ENCODE measurements at places on chromosomes 2 and 18.

DNA sequence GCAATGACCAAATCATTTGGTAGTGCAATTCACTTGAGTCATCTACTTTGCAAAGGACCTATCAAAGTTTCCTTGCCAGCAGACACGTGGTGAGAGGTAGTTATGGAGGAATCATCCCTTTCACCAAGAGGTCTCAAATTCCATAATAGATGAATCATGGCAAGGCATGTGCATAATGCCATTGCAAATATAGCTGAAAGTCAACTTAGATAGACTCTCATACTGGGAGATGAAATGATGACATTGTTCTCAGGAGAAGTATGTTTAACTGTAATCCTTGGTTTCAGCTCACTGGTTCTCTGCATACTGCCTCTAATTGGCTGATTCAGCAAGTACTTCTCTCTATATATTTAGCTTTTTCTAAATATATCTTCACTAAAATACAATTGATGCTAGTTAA lies 57.2 kb downstream of the CALCRL start:
- DNase-seq: peak; percentile 41

- no peak for DNase-seq
Observed at GRCh38 chr18:75105551-75106254, 103.2 kb downstream of the PTGR3 start.

GRCh38 chr18:35933982-35934381 lies 38.5 kb upstream of the RMP24 start:
- no peak for DNase-seq

DNA sequence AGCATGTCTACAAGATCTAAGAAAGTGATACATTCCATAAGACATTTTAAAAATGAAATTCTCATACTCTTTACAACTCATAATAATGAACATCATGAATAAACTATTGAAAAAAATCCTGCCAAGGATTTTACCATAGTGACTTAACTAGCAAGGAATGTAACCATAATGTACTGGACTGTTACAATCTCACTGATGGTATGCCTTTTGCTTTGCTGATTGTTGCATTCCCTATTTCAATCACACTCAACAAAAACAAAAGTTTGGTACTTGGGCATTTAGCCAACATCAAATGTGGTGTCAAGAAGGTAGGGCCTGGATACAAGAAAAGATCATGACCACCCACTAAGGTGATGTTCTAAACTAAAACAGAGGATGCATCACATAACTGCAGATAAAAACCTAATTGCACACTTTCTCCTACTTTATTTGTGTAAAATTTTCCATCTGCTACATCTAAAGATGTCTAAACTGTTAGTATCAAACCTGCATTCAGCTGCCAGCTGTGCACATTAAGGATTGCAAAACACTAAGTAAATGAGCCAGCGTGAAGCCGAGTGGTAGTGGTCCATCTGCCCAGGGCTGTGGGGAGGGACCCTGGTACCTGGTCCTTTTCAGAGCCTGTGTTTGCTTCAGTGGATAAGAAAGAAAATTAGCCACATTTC lies 564.4 kb downstream of the ZEB2 start:
- DNase-seq: peak; percentile 82

- no peak for DNase-seq
Observed at GRCh38 chr2:39667104-39667885, 1.6 kb downstream of the TMEM178A start.

- DNase-seq: no peak
Observed at GRCh38 chr2:147934881-147935620, 85.5 kb downstream of the ORC4 start.

GRCh38 chr2:158619496-158619895 lies 162.7 kb downstream of the PKP4 start:
- DNase-seq: no peak

GRCh38 chr2:44707945-44708660 lies 233.4 kb upstream of the SIX3 start:
- no peak for DNase-seq

GRCh38 chr18:36158266-36158867 lies 28.7 kb downstream of the ELP2 start:
- peak; percentile 49 for DNase-seq

GRCh38 chr2:53403792-53404413 lies 363.7 kb upstream of the CHAC2 start:
- DNase-seq: no peak

- DNase-seq: no peak
Observed at GRCh38 chr2:54680397-54681041, 42.9 kb upstream of the EML6 start.

DNA sequence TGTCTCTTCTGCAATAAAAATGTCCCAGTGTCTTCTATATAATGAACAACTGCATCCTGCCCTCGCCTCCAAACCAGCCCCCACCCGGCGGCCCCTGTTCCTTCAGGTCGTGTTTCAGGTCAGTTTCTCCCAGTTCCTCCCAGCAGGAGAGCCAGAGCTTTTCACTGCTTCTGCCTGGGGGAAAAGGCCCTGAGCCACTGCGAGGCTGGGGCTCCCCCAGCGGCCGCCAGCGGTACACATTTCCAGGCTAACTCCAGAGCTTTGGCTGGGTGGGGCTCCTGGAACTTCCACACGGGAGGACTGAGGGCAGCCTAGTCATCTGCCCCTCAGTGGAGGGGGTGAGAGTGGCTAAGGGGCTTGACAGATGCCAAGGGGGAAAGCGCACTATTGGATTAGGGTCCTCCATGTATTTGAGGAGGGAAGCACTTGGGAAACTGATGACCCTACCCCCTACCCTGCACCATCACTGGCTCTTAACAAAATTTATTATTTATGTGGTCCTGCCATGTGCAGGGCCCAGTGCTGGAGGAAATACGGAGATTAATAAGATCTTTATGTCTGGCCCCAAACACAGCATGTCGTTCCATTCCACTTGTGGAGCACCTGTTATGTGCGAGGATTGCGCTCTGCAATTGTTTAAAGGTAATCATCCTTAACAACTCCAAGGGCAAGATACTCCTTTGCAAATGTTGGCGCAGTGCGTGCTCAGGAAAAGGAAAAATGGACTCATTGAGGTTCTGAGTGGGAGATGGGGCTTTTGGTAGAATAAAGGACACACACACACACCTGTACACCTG lies 17.3 kb upstream of the CYS1 start:
- DNase-seq: no peak

DNA sequence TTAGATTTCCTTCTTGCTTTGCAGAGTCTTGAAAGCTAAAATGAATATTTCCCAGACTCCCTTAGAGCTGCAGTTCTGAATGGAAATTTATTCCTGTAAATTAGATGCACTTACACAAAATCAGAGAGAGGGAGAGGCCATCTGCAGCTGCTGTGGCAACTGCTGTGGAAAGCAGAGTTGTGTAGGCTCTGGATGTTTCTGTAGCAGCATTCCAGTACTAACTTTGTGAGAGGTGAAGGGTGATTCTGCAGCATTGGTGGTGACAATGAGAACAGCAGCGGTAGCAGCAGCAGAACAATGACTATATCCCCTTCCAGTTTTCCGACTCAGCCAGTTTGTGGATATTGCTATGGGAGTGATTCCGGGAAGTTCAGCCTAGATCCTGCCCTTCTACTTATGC lies 433.0 kb upstream of the REG3G start:
- no peak for DNase-seq

- no peak for DNase-seq
Observed at GRCh38 chr2:148812306-148812705, 62.7 kb upstream of the KIF5C start.

- DNase-seq: no peak
Observed at GRCh38 chr2:148300544-148300943, 279.7 kb downstream of the MBD5 start.

DNA sequence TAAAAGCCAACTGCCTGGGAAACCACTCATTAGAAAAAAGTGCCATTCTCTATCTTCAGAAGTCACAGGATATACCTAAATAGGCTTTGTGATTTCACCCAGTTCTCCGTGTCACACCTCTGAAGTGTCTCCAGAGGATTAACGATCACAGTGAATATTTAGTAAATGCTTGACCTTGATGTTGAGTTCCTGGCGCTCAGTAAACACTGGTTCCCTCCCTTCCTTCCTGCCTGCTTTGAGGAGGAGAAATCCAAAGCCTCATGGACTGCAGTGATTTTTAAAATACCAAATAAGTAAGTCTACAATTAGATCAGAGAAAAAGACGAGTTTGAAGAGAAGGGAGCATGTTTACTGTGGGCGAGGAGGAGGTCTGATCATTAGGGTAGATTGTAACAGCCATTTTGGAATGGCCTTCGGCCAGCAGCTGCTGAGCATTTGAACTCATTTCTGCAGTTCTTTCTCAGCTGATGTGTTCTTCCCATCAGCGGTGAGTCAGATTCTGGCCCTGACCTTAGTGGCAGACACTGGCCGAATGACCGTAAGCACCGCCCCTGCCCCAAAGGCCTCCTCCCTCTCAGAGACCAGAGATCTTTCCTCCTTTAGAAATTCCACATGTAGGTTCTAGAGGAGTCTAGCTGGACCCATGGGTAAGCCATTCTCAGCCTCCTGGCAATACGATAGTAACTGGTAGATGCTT lies 62.1 kb upstream of the SLC16A14 start:
- no peak for DNase-seq

DNA sequence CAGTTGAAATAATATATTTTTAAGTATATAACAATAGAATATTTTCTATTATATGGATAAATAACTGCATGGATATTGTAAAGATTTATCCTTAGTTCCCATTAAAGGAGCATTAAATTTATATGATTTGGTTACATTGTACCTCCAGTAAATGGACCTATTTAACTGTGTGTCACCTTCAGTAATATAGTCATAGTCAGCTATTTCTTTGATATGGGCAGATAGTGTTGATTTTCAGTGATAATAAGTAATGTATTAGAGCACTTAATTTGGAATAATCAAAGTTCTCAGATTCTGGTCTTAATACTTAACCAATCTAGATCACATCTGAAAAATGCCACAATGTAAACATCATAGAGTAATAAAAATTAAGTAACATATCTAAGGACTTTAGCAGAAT lies 1527.3 kb upstream of the NXPH2 start:
- no peak for DNase-seq

- DNase-seq: no peak
Observed at GRCh38 chr2:73091164-73091563, 19.7 kb upstream of the SFXN5 start.

DNA sequence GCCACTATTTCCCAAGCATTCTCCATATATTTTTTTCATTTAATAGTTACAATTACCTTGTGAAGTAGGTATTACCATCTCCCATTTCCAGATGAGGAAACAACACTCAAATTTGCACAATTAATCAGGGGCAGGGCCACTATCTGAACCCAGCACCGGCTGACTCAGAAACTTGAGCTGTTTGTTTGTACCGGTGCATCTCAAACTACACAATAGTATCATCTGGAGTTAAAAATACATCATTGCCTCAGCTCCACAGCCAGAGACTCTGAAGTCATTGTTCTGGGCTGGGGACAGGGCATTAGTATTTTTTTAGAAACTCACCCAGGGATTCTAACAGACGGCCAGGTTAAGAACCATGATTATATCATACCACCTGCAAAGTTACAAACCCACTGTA lies 55.9 kb downstream of the CDCA7 start:
- no peak for DNase-seq

DNA sequence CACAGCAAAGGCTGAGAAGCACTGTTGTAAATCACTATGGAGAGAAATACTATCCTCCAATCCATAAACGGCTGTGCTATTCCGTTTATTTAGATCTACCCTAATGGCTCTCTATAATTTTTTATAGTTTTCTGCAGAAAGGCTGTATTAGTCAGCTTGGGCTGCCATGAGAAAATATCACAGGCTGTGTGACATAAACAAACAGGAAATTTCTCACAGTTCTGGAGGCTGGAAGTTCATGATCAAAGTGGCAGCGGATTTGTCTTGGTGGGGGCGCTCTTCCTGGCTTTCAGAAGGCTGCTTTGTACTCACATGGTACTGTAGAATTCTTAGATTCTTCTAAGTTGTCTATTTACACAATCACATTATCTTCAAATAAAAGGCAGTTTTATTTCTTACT lies 44.1 kb downstream of the C1D start:
- no peak for DNase-seq

- DNase-seq: no peak
Observed at GRCh38 chr2:174969091-174969734, 36.0 kb downstream of the CHN1 start.

- DNase-seq: no peak
Observed at GRCh38 chr2:35160871-35161270, 1194.7 kb upstream of the CRIM1 start.

DNA sequence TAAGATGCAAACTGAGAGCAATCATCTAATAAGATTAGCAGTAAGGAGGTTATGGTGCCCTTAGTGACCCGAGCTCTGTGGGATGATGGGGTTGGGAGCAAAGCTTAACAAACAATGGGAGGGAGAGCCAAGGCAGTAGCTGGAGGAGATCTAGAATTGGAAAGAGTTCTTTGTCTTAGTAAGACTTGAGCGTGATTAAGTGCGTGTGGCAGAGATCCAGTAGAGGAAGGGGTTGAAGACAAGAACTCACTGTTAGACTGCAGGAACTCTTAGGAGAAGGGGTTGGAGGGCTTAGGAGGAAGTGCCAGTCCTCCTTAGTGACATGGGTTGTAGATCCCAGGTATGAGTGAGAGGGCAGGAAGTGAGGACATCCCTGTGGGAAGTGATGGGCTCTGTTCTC lies 184.7 kb downstream of the GFPT1 start:
- DNase-seq: no peak

- no peak for DNase-seq
Observed at GRCh38 chr2:186780701-186781316, 68.2 kb downstream of the ZSWIM2 start.

DNA sequence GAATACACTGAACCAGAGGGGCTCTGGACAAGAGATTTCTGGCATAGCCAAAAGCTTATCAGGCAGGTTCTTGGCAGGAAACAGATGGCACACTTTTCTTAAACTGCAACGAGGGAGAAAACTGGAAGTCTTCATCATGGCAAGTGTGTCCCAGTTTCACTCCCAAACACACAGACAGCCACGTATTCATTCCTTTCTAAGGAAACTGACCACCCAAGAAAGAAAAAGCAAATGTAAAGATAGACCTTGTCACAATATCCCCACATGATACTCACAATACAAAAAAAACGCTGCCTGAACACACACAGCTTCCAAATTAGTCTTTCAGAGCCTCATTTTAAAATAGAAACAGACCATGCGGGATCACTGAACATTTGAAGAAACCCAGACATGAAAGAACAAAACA lies 40.6 kb upstream of the RTTN start:
- DNase-seq: no peak

GRCh38 chr2:233990261-233990798 lies 60.2 kb upstream of the SPP2 start:
- DNase-seq: no peak

DNA sequence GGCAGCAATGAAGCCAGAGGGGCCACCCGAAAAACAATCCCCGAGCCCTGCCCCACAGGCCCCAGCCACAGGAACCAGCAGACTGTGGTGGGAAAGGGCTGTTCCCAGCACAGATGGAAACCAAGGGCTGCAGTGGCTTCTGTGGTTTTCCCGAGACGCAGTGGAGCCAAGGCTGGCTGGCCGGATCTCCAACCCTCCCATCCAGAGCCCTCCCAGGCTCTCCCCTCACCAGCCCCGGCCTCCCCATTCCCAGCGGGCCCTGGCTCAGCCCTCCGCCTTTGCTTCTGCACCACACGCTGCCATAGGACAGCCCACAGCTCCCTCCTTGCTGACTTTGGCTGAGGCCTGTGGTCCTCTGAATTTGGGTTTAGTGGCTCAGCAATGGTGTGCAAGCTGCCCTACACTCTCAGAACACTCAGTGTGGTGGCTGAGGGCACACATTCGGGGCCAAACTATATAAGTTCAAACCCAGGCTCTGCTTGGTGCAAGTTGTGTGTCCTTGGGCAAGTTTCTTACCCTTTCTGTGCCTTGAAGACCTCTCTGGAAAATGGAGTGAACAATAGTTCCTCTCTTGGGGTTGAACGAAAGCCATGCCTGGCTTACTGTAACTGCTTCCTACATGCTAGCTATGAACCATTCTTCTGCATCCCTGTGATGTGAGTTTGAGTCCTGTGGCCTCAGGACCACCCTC lies 200.1 kb downstream of the SMAD7 start:
- DNase-seq: no peak
